ENCODE measurements at places on chromosomes 2 and 18.

GRCh38 chr2:201546576-201546975 is 95.0 kb downstream of the STRADB start:
- DNase-seq = peak; percentile 78

DNA sequence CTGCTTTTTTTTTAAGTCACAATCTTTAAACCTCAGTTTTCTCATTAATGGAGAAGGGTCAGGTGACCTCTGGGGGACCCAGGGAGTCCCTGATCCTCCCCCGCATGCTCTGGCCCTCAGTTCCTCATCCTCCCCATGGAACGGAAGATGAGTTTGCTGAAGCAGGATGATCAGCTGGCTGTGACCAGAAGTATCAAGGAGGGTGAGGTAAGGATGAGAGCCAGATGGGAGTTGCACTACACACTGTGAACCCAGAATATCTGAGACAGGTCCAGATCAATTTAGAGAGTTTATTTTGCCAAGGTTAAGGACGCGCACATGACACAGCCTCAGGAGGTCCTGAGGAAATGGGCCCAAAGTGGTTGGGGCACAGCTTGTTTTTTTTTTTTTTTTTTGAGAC is 3.8 kb downstream of the CATIP start:
- DNase-seq = no peak

DNA sequence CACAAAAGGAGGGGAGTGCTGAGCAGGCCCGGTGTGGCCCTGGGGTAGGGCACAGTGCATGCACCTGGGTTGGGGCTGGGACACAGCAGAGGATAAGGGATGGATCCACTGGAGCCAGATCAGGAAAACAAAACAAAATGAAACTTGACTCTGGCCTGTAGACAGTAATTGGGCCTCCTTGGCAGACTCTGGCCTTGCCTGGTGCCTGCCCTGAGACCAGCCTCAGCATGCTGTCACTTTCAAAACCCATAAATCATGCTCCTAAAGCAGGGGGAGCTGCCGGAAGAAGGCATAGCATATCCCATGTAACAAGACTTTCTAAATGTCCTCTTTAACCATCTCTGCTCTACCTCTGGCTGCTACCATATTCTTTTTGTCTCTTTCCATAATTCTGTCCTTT is 61.1 kb upstream of the IGFBP5 start:
- DNase-seq = no peak

- no peak for DNase-seq
Measured at GRCh38 chr2:73295751-73296400, 2.5 kb upstream of the EGR4 start.

GRCh38 chr2:216690853-216691741 is 4.3 kb downstream of the IGFBP5 start:
- peak; percentile 81 for DNase-seq

- peak; percentile 77 for DNase-seq
Measured at GRCh38 chr2:238856713-238857567, 9.1 kb downstream of the TWIST2 start.

Data from GM23248 (cell line).